Bronchus fibroblast of lung (primary cell): ENCODE measurements at places on chromosomes 16 and 17. TPM values are rescaled to one million over a fixed set of nuclear protein-coding genes. Genes with fewer than 3 reads are reported as not detected.

Gene WIPF2
- 5.4 and 5.5 TPM in 2 replicates for total RNA-seq

Gene SLC47A2
- not detected in 2 replicates for total RNA-seq

Gene DOC2B
- total RNA-seq, result not detected in 2 replicates

Gene CA10
- not detected in 2 replicates for total RNA-seq

Gene RAMP2
- 0.59 and 1.5 TPM in 2 replicates for total RNA-seq

Gene CCL16
- total RNA-seq, result not detected in 2 replicates

Gene SLC35G6
- total RNA-seq, result not detected in 2 replicates

Gene CLEC19A
- not detected in 2 replicates for total RNA-seq

Gene TMEM100
- 2.7 and 3.4 TPM in 2 replicates for total RNA-seq

Gene RASL10B
- total RNA-seq, result 4.7 and 5.1 TPM in 2 replicates

Gene CCL11
- total RNA-seq, result not detected in 2 replicates

Gene ALOX15B
- under 0.01 TPM in 1 of 2 replicates, not detected in the other for total RNA-seq

Gene CBX8
- 4.3 and 4.5 TPM in 2 replicates for total RNA-seq

Gene SSTR5
- total RNA-seq, result not detected in 2 replicates

Gene KRT27
- total RNA-seq, result not detected in 2 replicates

Gene KRT40
- total RNA-seq, result not detected in 2 replicates

Gene SDK2
- 0.15 and 0.34 TPM in 2 replicates for total RNA-seq
